ENCODE measurements at places on chromosomes 16 and 17. TPM values are rescaled to one million over a fixed set of nuclear protein-coding genes. Genes with fewer than 3 reads are reported as not detected.
A peak's percentile ranks its signal among the peaks of the same experiment; 100 is the strongest.

DNA sequence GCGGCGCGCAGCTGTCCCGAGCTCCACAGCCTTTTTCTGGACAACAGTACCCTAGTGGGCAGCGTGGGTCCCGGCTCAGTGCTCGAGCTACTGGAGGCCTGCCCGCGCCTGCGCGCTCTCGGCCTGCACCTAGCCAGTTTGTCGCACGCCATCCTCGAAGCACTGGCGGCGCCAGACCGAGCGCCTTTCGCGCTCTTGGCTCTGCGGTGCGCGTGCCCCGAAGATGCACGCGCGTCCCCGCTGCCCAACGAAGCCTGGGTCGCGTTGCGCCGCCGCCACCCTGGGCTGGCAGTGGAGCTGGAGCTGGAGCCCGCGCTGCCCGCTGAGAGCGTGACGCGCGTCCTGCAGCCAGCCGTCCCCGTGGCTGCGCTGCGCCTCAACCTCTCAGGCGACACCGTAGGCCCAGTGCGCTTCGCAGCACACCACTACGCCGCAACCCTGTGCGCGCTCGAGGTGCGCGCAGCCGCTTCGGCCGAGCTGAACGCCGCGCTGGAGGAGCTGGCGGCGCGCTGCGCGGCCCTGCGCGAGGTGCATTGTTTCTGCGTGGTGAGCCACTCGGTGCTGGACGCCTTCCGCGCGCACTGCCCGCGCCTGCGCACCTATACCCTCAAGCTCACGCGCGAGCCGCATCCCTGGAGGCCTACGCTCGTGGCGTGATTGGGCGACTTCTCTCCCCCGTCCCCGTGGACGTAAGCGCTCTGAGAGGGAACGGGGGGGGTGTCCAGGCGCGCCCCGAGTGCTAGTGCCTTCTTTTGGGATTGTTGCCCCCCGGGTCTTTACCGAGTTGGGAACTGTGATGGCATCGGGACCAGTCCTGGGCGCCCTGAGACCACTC lies 1.2 kb upstream of the HSF4 start:
- no peak overlapping the region for H3K27ac ChIP-seq
- H3K27me3 ChIP-seq = peaks cover 47% of the 10 kb centered on the region
- no peaks in the 10 kb centered on the region for H3K36me3 ChIP-seq
- peaks cover 6% of the 10 kb centered on the region for H3K4me1 ChIP-seq
- DNase-seq = peak; percentile 57
- H3K4me3 ChIP-seq = no peak overlapping the region

KCNJ18 gene
- total RNA-seq = not detected

DNA sequence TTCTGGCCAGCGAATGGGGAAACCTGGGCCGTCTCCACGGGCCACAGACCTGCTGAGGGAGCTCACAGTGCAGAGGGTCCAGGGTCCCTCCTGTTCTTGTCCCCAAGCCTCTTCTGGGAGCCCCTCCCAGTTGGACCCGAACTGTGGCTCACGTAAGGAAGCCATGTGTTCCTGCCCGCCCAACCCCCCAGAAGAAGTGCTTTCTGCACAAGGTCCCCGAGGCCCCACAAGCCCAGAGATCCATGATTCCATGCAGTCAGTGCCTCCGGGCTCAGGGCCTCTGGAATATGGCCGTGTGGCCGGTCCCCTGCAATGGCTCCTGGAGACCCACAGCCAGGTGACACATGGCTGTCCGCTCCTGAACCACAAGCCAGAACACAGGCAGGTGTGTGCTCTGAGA lies 272.4 kb downstream of the C16orf95 start:
- no peak overlapping the region for H3K4me3 ChIP-seq
- no peaks in the 10 kb centered on the region for H3K36me3 ChIP-seq
- no peak overlapping the region for H3K27ac ChIP-seq
- H3K27me3 ChIP-seq = no peaks in the 10 kb centered on the region
- no peak for DNase-seq
- peaks cover 4% of the 10 kb centered on the region for H3K4me1 ChIP-seq

MYH13 gene
- not detected for total RNA-seq

GRCh38 chr17:68054296-68054900 lies 18.9 kb downstream of the KPNA2 start:
- DNase-seq = no peak
- no peaks in the 10 kb centered on the region for H3K27me3 ChIP-seq
- H3K4me3 ChIP-seq = no peak overlapping the region

NDEL1 gene
- total RNA-seq = 66.1 TPM

GRCh38 chr16:17798716-17799115 lies 328.0 kb upstream of the XYLT1 start:
- no peaks in the 10 kb centered on the region for H3K27me3 ChIP-seq
- DNase-seq = no peak
- H3K4me3 ChIP-seq = no peak overlapping the region
- H3K27ac ChIP-seq = no peak overlapping the region

- no peaks in the 10 kb centered on the region for H3K27me3 ChIP-seq
- no peak overlapping the region for H3K27ac ChIP-seq
- H3K36me3 ChIP-seq = no peaks in the 10 kb centered on the region
- no peak for DNase-seq
- H3K4me1 ChIP-seq = no peaks in the 10 kb centered on the region
- no peak overlapping the region for H3K4me3 ChIP-seq
Measured at GRCh38 chr17:36667922-36668321, 66.5 kb downstream of the MRM1 start.

GRCh38 chr17:43758497-43759174 lies at the start of gene SOST:
Gene SOST, minus strand, starts transcription at chr17:43758791. Its CDS starts 50 bp downstream, at chr17:43758741.
- peak within 1 kb of the TSS; percentile 26 for H3K4me3 ChIP-seq
- no peaks in the 10 kb centered on the region for H3K36me3 ChIP-seq
- H3K27ac ChIP-seq = no peak within 1 kb of the TSS
- no peak for DNase-seq
- peaks cover 3% of the 10 kb centered on the region for H3K4me1 ChIP-seq

ALOX12B gene
- total RNA-seq = not detected

- H3K4me3 ChIP-seq = no peak overlapping the region
- H3K27ac ChIP-seq = peak overlapping the region; percentile 59
- H3K36me3 ChIP-seq = no peaks in the 10 kb centered on the region
- peaks cover 4% of the 10 kb centered on the region for H3K4me1 ChIP-seq
- H3K27me3 ChIP-seq = peaks cover 10% of the 10 kb centered on the region
Measured at GRCh38 chr17:45425125-45425983, 7.3 kb downstream of the ARHGAP27 start.

DNA sequence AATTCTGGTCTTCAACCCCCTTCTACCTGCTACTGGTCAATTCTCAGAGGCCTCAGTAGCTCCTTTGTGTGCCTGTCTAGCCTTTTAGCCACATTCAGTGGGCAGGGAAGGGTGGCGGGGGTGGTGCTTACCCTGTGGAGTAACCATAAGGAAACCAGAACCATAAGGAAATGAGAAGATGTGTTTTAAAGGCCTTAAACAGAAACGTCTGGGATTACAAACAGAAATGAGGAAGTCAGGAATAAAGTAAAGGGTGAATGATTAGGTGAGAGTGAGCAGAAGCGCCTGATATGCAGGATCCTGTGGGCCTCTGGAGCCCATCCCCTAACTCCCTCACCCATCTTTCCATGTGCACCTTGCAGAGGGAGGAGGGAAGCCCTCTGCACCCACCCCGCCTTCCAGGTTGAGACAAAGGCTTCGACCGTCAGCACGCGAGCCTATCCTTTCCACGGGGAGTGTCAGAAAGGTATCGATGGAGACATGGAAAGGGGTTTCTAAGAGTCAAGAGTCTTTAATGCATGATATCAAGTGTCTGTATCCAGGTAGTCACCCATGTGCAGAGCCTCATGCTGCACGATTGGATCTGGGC lies 20.4 kb downstream of the KIAA0513 start:
- no peaks in the 10 kb centered on the region for H3K27me3 ChIP-seq
- H3K36me3 ChIP-seq = no peaks in the 10 kb centered on the region
- H3K4me3 ChIP-seq = no peak overlapping the region
- no peak overlapping the region for H3K27ac ChIP-seq
- no peak for DNase-seq

GRCh38 chr17:59328601-59329000 lies 2.9 kb upstream of the YPEL2 start:
- H3K4me1 ChIP-seq = peaks cover 24% of the 10 kb centered on the region
- H3K36me3 ChIP-seq = no peaks in the 10 kb centered on the region
- DNase-seq = no peak
- H3K27ac ChIP-seq = peak overlapping the region; percentile 46
- H3K4me3 ChIP-seq = no peak overlapping the region

CDH1 gene
- total RNA-seq = 149 TPM

DNA sequence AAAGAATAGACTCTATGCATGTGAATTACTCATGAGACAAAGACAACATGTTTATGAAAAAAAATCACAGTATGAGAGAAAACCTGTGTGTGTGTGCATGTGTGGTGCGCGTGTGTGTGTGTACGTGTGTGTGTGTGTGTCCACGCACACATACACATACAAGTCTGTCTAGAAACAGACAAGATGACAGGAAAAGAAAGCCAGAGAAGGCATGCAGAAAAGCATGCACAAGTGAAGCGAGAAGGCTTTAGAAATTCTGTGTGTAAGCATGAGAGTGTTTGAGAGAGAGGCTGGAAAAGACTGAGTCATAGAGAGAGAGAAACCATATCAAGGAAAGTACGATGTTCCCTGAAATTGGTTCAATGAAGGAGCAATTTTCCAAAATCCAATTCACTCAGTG lies 566.4 kb upstream of the C16orf82 start:
- no peaks in the 10 kb centered on the region for H3K27me3 ChIP-seq
- H3K27ac ChIP-seq = no peak overlapping the region

ALOX12 gene
- total RNA-seq = not detected

DNA sequence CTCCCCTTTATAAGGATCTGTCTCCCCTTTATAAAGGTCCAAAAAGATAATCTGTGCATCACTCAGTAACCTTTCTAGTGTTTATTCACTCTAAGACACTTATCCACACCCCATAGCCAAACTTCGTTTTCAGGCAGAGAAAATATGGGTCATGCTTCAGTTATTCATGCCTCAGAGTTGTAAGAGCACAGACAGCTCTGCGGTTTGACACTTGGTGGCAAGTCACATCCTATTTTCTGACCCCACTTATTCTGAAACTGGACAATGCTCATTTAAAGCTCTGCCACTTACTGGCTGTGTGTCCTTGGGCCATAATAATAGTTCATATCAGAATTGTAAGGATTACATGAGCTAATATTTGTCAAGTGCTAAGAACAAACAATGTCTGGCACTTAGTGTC lies 2.0 kb upstream of the KRTAP2-1 start:
- no peaks in the 10 kb centered on the region for H3K4me1 ChIP-seq
- H3K4me3 ChIP-seq = no peak overlapping the region
- DNase-seq = no peak
- no peak overlapping the region for H3K27ac ChIP-seq

DNA sequence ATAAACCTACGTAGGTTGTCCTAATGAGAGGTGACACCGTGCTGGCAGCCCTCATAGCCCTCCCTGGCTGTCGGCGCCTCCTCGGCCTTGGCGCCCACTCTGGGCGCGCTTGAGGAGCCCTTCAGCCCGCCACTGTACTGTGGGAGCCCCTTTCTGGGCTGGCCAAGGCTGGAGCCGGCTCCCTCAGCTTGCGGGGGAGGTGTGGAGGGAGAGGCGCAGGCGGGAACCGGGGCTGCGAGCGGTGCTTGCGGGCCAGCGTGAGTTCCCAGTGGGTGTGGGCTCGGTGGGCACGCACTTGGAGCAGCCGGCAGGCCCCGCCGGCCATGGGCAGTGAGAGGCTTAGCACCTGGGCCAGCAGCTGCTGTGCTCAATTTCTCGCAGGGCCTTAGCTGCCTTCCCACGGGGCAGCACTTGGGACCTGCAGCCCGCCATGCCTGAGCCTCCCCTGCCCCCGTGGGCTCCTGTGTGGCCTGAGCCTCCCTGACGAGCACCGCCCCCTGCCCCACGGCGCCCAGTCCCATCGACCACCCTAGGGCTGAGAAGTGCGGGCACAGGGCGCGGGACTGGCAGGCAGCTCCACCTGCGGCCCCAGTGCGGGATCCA lies 40.1 kb upstream of the AMZ2 start:
- H3K36me3 ChIP-seq = no peaks in the 10 kb centered on the region
- H3K4me3 ChIP-seq = no peak overlapping the region
- H3K27ac ChIP-seq = no peak overlapping the region
- no peak for DNase-seq
- no peaks in the 10 kb centered on the region for H3K4me1 ChIP-seq
- no peaks in the 10 kb centered on the region for H3K27me3 ChIP-seq

DNA sequence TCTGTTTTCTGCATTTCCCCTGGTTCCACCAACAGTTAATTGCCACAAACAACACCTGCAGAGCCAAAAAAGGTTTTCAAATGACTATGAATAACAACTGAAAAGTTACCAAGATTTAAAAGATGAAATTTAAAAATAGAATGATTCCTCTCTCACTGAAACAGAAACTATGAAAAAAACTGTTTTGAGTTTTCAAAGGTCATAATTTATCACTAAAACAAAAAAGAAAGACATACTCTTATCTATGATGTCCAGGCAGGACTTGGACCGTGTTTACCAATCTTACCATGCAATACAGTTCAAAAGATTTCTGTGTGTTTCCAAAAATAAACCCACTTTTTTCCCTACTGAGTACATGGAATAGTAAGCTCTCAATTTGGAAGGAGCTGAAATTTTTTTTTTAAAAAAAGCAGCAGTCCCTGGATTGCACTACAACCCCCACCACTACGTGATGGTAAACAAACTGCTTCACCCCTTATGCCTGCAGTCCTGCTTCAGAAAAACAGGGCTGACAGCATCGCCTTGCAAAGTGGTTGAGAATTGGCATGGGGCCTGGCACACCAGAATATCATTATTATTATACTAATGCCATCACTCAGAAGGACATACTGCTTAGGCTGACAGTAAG lies 8.5 kb downstream of the TXNDC11 start:
- no peak overlapping the region for H3K27ac ChIP-seq
- H3K4me1 ChIP-seq = peaks cover 36% of the 10 kb centered on the region
- no peak overlapping the region for H3K4me3 ChIP-seq
- H3K36me3 ChIP-seq = peaks cover 3% of the 10 kb centered on the region

- no peak for DNase-seq
- no peaks in the 10 kb centered on the region for H3K36me3 ChIP-seq
- H3K4me1 ChIP-seq = no peaks in the 10 kb centered on the region
- no peak overlapping the region for H3K27ac ChIP-seq
- H3K27me3 ChIP-seq = no peaks in the 10 kb centered on the region
Measured at GRCh38 chr16:11470676-11471415, 115.9 kb downstream of the LITAF start.

- no peaks in the 10 kb centered on the region for H3K4me1 ChIP-seq
- DNase-seq = peak; percentile 38
- no peak overlapping the region for H3K4me3 ChIP-seq
- H3K27me3 ChIP-seq = no peaks in the 10 kb centered on the region
- no peak overlapping the region for H3K27ac ChIP-seq
Measured at GRCh38 chr17:6994666-6995256, 1.1 kb upstream of the ALOX12 start.

- H3K27me3 ChIP-seq = no peaks in the 10 kb centered on the region
- H3K27ac ChIP-seq = no peak overlapping the region
- H3K36me3 ChIP-seq = no peaks in the 10 kb centered on the region
- H3K4me1 ChIP-seq = no peaks in the 10 kb centered on the region
Measured at GRCh38 chr16:50244140-50244503, 22.2 kb upstream of the ADCY7 start.

GRCh38 chr17:64531955-64532371 lies 25.2 kb downstream of the CEP95 start:
- no peaks in the 10 kb centered on the region for H3K27me3 ChIP-seq
- no peak overlapping the region for H3K4me3 ChIP-seq
- no peaks in the 10 kb centered on the region for H3K4me1 ChIP-seq
- no peak for DNase-seq
- no peak overlapping the region for H3K27ac ChIP-seq

All from kidney (tissue), 22 donors.